ENCODE measurements at places on chromosomes 3 and 15.

GRCh38 chr3:68483041-68483440, 449.3 kb downstream of the TAFA4 start:
- no peak for DNase-seq

DNA sequence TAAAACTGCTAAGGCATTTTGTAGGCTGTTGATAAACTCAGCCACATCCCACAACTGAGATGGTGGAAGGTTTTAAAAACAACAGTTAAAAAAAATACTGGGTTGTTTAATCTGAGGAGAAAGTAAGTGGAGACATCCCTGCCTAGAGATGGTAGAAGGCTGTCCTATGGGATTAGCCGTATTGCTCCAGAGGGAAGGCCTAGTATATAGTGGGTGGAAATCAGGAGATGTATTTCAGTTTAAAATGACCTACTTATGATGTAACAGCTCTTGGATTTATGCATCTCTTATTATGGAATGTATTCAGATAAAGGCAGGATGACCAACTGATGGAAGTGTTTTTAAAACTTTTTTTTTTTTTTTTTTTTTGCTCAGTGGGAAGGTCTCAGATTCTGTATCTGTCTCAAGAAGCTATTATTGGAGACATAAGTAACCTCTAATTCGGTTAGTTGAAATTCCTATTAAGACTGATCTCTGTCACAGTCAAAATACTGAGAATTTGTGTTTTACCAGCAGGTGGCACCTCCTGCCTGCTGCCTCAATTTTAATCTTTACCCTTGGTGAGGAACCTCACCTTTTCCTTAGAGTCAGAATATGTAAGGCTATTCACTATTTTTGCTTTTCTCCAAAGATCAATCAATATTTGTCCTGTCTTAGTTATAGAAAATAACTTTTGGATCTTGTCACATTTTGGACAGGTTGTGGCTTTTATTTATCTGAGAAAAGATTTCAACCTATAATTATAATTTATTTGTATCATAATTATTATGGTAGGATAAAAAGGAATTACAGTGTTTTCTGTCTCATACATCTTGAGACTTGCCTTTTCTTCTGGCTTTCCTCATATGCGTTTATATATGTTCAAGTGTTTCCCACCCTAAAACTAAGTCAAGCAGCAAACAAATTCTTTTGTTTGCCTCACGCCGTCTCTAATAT, 63.0 kb downstream of the VPS8 start:
- DNase-seq, result peak; percentile 23

DNA sequence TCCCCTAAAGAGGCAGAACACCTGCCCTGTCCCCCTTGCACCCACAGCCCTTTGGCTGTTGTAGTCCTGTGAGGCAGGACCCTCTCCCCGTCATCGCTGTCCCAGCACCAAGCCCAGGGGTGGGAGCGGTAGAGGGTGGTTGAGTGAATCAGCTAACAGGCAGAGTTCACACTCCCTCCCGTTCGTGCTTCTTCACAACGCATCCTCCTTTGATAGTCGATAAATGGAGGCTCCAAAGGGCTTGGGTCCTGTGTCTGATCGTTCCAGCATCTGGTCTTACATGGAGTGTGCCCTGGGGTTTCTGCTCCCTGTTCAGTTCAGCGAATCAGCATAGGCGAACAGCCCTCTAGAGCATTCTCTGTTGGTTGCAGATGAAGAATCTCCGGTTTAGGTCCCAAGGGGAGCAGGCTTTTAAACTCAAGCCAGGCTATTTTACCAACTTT, 820 bp upstream of the HMCES start:
- DNase-seq, result peak; percentile 23

DNA sequence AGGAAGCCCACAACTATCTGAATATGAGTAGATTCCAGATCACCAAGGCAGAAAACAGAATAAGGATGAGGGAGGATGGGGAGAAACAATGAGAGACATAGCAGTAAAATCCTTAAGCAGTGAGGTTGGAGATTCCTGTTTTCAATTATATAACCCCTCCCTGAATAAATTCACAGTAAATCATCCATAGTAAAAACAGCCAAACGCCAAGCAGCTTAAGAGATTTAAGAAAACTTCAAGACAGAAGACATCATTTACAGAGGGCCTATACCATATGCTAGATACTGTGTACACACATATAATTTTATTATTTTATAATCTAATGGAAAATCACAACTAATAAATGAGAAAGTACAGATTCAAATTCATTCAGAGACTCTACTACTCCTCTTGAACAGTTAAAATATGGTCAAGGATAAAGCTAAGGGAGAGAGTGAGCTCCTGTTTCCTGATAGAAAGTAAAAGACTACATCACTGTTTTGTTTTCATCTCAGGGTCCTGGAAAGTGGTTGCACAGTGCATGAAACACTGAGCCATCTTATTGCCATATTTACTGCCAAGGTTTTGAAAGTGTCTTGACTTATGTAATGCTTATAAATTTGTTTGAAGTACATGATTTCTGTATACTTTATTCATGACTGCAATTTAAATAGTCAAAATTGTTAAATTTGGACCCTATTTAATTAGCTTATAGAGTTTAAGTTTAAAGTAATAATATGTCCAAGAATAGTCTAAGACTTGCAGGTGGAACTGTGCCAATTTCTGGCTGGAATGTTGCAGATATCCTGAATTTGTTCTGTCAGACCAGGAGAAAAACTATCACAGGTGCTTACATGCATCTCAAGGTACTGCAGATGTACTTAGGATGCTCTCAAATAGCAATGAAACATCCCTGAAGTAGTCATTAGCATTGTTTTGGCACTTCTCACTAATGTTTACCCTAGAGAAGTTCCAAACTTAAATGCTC, 141.4 kb downstream of the TBL1XR1 start:
- DNase-seq, result no peak

- DNase-seq, result no peak
Observed at GRCh38 chr3:45055032-45055410, 28.9 kb downstream of the CLEC3B start.

GRCh38 chr3:15630646-15631350, 29.3 kb downstream of the BTD start:
- no peak for DNase-seq

- no peak for DNase-seq
Observed at GRCh38 chr3:185309795-185310194, 53.1 kb upstream of the MAP3K13 start.

GRCh38 chr3:133570139-133570936, 3.1 kb upstream of the CDV3 start:
- no peak for DNase-seq

GRCh38 chr3:177306252-177306651, 109.0 kb upstream of the TBL1XR1 start:
- DNase-seq, result no peak

DNA sequence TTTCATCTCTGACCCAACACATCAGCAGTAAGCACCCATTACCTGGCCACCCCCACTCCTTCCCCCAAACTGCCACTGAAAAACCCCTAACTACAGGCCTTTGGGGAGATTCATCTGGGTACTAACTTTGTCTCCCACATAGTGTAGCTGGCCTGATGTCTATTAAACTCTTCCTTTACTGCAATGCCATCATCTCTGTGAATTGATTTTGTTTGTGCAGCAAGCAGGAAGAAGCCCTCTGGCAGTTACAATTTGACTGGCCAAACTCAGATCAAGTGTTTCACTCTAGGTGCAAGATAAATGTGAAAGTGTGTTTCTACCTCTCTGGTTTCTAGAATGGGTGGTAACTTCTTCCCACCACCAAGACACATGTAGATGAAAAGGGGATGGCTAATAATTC, 26.7 kb upstream of the OR5K4 start:
- DNase-seq, result no peak
